Mesenchymal stem cell (in vitro differentiated cells and primary cell): ENCODE measurements at places on chromosomes 13 and 19.
A peak's percentile ranks its signal among the peaks of the same experiment; 100 is the strongest.

DNA sequence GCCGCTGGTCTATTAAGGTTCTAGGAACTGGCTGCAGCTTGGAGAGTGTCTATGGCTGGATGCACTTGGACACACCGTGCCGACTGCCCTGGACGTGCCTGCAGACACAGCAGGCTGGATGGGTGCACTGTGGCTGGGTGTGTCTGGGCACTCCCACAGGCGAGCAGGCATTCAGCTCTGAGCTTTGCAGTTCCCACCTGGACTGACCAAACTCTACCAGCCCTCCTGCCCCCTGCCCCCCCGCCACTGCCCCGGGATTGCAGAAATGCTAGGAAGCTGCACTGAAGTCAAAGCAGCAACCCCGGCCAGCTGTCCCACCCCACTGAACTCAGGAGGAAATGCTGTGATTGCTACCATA is 7.0 kb upstream of the LRP3 start:
- no peaks in the 10 kb centered on the region for H3K36me3 ChIP-seq
- H3K4me1 ChIP-seq, result peaks cover 2% of the 10 kb centered on the region
- no peak overlapping the region for H3K27ac ChIP-seq
- DNase-seq, result no peak

DNA sequence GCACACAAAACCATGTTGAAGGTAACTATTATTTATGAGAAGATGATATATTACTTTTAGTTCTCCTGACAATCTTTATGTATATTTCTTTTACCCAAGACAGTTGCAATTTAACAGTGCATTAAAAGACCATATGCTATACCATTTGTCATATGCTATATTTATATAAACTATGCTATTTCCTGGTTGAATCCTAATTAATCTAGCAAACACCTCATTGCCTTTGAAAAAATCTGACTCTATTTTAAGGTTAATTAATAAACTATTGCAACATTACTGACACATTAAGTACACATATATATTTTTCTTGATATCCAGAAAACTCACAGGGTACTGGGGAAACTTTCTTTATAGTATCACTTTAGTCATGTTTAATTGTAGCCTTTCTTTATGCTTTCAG is 649.4 kb upstream of the PCDH20 start:
- H3K27ac ChIP-seq, result no peak overlapping the region
- H3K27me3 ChIP-seq, result no peaks in the 10 kb centered on the region
- H3K4me3 ChIP-seq, result no peak overlapping the region
- no peaks in the 10 kb centered on the region for H3K4me1 ChIP-seq
- no peak for DNase-seq

GRCh38 chr13:91381371-91381770 is 17.1 kb upstream of the GPC5 start:
- H3K27me3 ChIP-seq, result no peaks in the 10 kb centered on the region
- H3K4me1 ChIP-seq, result no peaks in the 10 kb centered on the region
- no peaks in the 10 kb centered on the region for H3K36me3 ChIP-seq
- no peak overlapping the region for H3K27ac ChIP-seq
- DNase-seq, result peak; percentile 43

DNA sequence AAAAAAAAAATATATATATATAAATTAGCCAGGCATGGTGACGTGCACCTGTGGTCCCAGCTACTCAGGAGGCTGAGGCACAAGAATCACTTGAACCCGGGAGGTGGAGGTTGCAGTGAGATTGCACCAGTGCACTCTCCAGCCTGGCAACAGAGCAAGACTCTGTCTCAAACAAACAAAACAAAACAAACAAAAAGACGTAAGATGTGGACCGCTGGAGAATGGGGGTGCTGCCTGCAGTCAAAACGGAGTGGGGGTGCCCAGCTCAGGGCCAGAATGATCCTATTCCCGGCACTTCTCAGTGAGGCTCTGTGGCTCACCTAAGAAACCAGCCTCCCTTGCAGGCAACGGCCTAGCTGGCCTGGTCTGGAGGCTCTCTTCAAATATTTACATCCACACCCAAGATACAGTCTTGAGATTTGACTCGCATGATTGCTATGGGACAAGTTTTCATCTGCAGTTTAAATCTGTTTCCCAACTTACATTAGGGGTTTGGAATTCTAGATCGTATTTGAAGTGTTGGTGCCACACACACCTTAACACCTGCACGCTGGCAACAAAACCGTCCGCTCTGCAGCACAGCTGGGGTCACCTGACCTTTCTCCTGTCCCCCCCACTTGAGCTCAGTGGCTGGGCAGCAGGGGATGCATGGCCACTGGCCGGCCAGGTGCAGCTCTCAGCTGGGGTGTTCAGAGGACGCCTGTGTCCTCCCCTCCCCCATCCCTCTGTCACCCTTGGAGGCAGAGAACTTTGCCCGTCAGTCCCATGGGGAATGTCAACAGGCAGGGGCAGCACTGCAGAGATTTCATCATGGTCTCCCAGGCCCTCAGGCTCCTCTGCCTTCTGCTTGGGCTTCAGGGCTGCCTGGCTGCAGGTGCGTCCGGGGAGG is at the start of gene F7:
TSS of gene F7 (plus strand) at position 760 of the 889 bp plus-strand sequence. CDS start at position 811, 51 bp downstream.
- peaks cover 7% of the 10 kb centered on the region for H3K4me1 ChIP-seq
- no peaks in the 10 kb centered on the region for H3K36me3 ChIP-seq
- peaks cover 14% of the 10 kb centered on the region for H3K27me3 ChIP-seq

DNA sequence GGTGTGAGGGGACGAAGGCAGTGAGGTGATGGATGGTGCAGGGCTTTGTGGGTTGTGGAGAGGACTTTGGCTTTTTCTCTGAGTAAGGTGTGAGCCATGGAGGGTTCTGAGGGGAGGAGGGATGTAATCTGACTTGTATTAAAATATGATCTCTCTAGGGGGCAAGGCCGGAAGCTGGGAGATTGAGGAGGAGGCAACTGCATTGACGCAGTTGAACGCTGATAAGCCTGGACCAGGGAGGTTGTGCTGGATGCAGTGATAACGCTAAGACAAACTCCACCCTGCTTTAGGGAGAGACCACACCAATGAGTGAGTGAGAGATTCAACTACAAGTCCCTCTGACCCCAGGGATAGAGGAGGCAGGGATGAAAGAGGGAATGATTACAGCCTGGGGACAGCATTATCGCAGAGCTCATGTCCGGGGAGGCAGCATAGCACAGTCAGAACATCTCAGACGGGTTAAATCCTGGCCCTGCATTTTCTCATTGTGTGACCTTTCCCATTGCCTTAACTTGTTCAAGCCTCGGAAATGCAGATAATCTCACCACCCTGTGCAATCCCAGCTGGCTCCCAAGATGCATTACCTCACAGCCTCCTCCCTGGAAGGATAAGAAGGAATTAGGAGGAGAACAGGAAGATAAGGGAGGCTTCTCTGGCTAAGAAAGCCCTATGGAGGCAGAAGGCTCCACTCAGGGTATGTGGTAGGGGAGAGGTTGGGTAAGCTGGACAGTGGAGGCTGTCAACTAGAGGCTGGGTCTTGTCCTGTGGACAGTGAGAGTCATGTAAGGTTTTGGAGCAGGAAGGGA is 124.2 kb downstream of the CACNA1A start:
- peaks cover 5% of the 10 kb centered on the region for H3K36me3 ChIP-seq
- H3K27ac ChIP-seq, result no peak overlapping the region
- H3K27me3 ChIP-seq, result no peaks in the 10 kb centered on the region
- DNase-seq, result no peak
- no peaks in the 10 kb centered on the region for H3K4me1 ChIP-seq

GRCh38 chr13:88726075-88726474 is 1054.9 kb downstream of the SLITRK5 start:
- H3K4me1 ChIP-seq, result no peaks in the 10 kb centered on the region
- DNase-seq, result no peak
- H3K36me3 ChIP-seq, result no peaks in the 10 kb centered on the region
- H3K4me3 ChIP-seq, result no peak overlapping the region
- H3K27me3 ChIP-seq, result no peaks in the 10 kb centered on the region
- H3K27ac ChIP-seq, result no peak overlapping the region

GRCh38 chr13:102226591-102226990 is 175.3 kb downstream of the FGF14 start:
- no peaks in the 10 kb centered on the region for H3K27me3 ChIP-seq
- DNase-seq, result no peak
- H3K4me1 ChIP-seq, result no peaks in the 10 kb centered on the region
- H3K4me3 ChIP-seq, result no peak overlapping the region
- no peaks in the 10 kb centered on the region for H3K36me3 ChIP-seq

DNA sequence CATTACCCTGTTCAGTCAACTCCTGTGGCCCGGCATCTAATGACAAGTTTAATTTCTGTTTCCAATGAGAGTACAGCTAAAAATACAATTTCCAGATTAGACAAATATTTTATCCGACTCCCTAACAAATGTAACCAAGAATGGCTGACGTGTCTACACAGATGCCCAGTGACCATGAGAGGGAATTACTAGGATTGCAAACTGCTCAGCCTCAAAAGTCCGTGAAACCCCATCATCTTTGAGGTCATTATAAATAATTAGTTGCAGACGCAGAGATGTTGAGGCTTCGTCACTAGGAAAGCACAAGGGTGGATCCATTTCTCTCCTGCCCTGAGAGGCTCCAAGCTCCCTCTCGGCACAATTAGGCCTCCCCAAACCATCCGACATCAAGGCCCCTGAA is 104.1 kb upstream of the ZNF507 start:
- DNase-seq, result no peak
- no peaks in the 10 kb centered on the region for H3K36me3 ChIP-seq
- H3K4me1 ChIP-seq, result no peaks in the 10 kb centered on the region

DNA sequence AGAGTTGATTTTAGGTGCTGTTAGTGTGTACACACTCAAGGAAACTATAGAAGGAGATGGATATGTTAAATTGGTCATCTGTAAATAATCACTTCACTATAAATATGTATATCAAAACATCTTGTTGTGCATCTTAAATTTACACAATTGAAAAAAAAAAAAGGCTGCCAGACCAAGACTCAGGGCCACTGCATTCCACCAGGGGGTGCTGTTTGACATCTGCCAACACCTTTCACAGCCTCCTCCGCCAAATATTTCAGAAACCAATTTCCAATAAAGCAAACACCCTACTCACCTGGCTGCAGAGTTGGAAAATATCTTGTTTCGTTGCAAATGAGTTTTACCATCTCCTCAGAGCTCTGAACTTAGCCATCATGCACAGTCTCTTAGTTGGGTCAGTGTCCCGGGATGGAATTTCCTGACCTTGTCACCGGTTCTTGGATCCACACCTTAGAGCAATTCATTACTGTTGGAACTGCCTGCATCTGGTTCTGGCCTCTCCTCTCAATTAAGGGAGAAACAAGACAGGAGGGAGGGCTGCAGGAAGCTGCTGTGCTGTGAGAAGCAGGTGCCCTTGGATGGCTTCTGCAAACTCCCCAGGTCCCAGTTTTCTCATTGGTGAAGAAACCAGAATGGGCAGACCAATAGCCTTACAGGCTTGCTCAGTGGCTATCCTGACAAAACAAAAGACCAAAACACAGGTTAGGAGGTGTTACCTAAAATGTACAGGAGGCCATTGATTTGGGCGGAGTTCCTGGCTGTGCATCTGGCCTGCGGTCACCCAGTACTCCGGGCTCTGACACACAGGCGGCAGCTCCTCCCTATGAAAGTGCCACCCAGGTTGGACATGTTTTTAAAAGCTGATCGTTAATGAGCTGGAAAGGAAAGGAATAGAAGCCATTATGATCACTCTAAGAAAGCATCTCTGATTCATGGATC is 746.6 kb downstream of the UQCRFS1 start:
- H3K27me3 ChIP-seq, result peaks cover 4% of the 10 kb centered on the region
- peaks cover 19% of the 10 kb centered on the region for H3K4me1 ChIP-seq
- no peak overlapping the region for H3K27ac ChIP-seq
- H3K36me3 ChIP-seq, result no peaks in the 10 kb centered on the region
- H3K4me3 ChIP-seq, result no peak overlapping the region
- peak; percentile 22 for DNase-seq

- no peak overlapping the region for H3K4me3 ChIP-seq
- H3K27ac ChIP-seq, result no peak overlapping the region
- no peaks in the 10 kb centered on the region for H3K36me3 ChIP-seq
Observed at GRCh38 chr19:14758816-14759215, 19.5 kb downstream of the ADGRE2 start.

GRCh38 chr13:30113551-30113950 is 193.8 kb downstream of the KATNAL1 start:
- H3K4me1 ChIP-seq, result peaks cover 9% of the 10 kb centered on the region
- H3K36me3 ChIP-seq, result no peaks in the 10 kb centered on the region
- no peak overlapping the region for H3K4me3 ChIP-seq
- DNase-seq, result no peak

GRCh38 chr19:11142528-11143171 is 12.9 kb downstream of the SPC24 start:
- peaks cover 13% of the 10 kb centered on the region for H3K36me3 ChIP-seq
- H3K4me1 ChIP-seq, result peaks cover 50% of the 10 kb centered on the region
- peak overlapping the region; percentile 100 for H3K27ac ChIP-seq
- H3K27me3 ChIP-seq, result no peaks in the 10 kb centered on the region
- DNase-seq, result peak; percentile 96

DNA sequence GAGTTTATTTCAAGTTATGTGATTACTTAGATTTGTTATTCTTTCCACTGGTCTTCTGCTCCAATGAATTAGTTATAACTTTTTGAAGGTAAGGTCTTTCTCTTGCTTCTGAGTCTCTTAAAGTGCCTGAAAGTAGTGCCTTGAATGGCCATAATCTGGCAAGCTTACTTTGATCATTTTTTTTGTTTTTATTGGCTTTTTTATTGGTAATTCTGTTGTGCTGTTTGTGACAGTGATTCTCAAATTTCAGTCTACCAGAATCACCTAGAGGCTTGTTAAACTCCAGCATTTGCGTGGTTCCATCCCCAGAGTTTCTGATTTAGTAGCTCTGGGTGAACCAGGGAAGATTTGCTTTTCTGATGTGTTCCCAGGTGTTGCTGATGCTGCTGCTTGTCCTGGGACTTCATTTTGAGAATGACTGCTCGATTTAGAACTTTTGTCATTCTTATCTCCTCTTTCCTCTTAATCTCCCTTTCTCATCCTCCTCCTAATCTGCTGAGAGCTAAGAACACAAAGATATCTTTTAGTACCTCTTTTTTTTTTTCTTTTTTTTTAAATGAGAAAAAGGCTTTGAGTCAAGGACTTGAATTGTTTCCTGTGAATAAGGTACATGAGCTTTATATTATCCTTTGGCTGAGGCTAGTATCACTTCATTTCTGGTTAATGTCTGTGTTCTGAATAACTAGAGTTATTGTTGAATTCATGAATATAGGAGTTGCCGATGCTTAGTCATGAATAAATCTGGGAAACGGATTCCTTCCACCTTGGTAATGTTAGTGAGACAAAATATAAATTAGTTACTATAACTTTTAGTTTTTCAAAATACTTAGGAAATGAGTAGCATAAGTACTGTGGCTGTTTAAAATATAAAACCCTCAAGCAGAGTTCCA is 91.4 kb downstream of the PAN3 start:
- H3K4me3 ChIP-seq, result no peak overlapping the region
- H3K27ac ChIP-seq, result no peak overlapping the region
- no peak for DNase-seq
- H3K4me1 ChIP-seq, result no peaks in the 10 kb centered on the region
- H3K36me3 ChIP-seq, result peaks cover 3% of the 10 kb centered on the region

- H3K36me3 ChIP-seq, result no peaks in the 10 kb centered on the region
- H3K27me3 ChIP-seq, result no peaks in the 10 kb centered on the region
- H3K27ac ChIP-seq, result no peak overlapping the region
- H3K4me1 ChIP-seq, result no peaks in the 10 kb centered on the region
- H3K4me3 ChIP-seq, result no peak overlapping the region
Observed at GRCh38 chr13:33441015-33441414, 155.5 kb upstream of the STARD13 start.
